NCI-H187 treated with DMSO at 0.1 percent for 48 hours (cell line): ENCODE measurements at places on chromosomes 5 and 9.

DNA sequence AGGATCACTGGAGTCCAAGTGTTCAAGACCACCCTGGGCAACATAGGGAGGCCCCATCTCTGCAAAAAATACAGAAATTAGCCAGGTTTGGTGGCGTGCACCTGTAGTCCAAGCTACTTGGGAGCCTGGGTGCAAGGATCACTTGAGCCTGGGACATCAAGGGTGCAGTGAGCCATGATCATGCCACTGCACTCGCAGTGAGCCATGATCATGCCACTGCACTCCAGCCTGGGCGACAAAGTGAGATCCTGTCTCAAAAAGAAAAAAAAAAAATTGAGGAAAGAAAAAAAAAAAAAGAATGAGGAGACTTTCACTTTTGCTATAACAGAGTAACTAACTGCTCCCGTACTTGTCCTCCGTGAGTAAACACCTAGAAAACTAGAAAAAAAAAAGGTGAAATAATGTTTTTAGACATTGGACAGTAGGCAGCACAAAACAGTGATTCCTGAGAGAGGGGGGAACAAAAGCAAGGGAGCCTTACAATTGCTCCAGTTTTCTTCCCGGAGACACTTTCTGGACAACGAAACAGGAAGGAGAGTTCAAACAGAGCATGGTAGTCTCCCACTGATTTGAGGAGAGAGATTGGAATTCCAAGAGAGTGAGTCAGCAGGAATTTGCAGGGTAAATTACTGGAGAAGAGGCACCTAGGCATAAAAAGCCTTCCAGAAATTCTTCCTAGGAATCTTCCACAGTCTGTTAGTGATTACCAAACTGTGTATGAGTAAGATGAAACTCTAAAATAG, 6.9 kb upstream of the ZBTB5 start:
- DNase-seq: no peak

DNA sequence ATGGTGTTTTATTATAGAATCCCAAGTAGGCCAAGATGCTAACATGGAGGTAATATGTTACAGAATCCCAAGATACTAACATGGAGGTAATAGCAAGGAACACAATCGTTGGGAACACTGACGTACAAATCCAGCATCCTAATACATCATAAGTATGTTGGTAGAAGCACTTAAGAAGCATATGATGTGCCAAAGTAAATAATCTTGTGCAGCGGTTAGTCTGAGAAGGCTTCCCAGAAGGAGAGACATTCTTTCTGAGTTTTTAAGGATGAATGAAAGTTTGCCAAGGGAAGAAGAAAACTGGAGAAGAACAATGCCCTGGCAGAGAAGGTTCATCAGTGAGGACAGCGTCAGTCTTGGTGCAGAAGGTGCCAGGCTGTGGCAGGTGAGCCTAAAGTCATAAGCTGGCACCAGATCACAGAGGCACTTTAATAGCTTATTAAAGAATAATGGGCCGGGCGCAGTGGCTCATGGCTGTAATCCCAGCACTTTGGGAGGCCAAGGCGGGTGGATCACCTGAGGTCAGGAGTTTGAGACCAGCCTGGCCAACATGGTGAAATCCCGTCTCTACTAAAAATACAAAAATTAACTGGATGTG, 294.5 kb upstream of the PIK3R1 start:
- no peak for DNase-seq

DNA sequence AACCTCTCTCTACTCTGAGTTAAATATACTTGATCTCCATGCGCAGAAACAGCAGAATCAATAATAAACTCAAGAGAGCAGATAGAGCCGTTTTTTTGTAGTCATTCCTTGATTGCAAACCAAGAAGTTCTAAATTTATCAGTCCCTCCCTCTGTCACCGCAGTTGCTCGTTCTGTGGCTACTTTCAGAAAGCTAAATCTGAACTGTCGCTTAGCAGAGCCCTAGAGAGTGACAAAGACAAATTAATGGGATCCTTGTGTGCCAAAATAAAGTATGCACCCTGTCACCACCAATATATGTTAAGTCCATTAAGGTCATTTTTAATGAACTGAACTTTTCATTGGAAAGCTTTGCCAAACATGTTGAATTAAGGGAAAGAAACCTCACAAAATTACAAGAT, 218.3 kb downstream of the ADAMTSL1 start:
- DNase-seq: no peak

DNA sequence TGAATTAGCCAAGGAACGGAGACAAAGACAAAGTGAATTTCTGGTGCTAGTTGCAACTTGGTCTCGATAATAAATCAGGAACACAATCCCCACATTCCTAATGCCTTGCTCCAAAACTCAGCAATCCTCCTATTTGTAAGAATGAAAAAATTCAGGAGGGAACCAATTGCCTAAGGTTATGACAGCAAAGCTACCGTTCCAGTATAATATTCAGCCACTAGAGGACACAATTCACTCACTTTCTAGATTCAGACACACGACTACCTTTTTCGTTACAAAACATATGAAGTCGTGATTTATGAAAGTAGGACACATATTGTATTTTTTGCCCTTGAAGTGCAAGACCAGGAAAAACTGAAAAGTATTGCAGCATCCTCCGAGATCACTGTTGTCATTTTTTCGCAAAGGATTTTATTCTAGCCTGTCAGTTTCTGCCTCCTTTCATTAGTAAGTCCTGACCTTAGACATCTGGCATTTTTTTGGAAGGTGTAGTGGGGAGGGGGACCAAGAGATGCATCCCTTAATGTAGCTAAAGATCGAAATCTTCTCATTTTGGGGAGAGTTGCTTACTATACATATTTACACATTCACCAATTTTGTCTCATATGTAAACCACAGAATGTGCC, 133.1 kb downstream of the DOCK8 start:
- DNase-seq: peak; percentile 31

DNA sequence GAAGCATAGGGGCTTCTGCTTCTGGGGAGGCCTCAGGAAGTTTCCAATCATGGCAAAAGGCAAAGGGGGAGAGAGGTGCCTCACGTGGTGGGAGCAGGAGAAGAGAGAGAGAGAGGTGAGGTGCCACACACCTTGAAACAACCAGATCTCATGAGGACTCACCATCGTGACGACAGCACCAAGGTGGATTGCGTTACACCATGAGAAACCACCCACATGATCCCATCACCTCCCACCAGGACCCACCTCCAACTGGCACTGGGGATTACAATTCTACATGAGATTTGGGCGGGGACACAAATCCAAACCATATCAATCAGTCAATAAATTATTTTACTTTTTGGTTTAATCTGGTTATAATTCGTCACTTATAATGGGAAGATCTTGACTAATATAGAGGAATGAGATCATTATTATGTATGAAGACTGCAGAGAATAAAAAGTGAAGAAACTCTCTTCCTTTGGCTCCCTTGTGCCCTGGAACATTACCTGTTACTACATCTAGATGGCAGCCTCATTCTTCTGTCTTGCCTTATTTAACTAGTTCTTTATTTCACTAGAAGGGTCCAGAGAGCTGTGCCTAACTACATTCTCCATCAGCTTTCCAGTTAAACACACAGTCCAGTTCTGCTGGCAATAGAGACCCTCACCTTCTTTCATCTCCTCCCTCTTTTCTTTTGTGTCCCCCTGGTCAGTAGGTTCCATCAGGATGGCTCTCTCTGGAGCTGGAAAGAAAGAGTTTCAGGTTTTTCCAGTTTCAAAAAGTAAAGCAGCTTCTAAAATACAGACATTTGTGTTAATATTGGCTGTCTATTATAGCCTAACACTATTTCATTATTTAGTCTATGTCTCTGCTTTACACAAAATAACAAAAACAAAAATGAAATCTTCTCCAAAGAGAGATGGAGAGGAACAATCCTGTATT, 21.7 kb upstream of the SPINK7 start:
- DNase-seq: no peak

DNA sequence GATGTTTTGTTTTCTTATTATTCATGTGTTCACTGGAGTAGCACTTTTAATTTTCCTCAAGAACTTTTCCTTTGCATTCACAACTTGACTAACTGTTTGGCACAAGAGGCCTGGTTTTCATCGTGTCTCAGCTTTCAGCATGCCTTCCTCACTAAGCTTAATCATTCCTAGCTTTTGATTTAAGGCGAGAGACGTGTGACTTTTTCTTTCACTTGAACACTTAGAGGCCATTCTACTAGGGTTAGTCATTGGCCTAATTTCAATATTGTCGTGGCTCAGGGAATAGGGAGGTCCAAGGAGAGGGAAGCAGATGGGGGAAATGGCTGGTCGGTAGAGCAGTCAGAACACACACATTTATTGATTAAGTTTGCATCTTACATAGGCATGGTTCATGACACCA, 94.0 kb downstream of the ZNF462 start:
- no peak for DNase-seq
